ENCODE measurements at places on chromosomes 13 and 19.

- no peak for DNase-seq
These were observed 67.8 kb downstream of the SACS start for GRCh38 chr13:23365652-23366051.

DNA sequence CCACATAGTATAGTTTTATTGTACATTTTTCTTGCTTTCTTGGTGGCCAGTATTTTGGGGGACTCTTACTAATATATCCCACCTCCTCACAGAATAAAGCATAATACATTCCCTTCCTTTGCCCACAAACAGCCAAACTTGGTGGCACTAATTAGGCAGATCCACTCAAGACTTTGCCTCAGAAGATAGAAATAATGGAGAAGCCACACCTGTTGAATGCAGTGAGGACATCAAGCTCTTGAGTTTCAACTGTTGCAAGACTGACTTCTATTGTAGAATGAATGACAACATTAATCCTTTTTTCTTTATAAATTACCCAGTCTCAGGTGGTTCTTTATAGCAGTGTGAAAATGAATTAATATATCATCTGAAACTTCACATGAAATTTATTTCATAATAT is 1183.6 kb upstream of the ATXN8OS start:
- no peak for DNase-seq

DNA sequence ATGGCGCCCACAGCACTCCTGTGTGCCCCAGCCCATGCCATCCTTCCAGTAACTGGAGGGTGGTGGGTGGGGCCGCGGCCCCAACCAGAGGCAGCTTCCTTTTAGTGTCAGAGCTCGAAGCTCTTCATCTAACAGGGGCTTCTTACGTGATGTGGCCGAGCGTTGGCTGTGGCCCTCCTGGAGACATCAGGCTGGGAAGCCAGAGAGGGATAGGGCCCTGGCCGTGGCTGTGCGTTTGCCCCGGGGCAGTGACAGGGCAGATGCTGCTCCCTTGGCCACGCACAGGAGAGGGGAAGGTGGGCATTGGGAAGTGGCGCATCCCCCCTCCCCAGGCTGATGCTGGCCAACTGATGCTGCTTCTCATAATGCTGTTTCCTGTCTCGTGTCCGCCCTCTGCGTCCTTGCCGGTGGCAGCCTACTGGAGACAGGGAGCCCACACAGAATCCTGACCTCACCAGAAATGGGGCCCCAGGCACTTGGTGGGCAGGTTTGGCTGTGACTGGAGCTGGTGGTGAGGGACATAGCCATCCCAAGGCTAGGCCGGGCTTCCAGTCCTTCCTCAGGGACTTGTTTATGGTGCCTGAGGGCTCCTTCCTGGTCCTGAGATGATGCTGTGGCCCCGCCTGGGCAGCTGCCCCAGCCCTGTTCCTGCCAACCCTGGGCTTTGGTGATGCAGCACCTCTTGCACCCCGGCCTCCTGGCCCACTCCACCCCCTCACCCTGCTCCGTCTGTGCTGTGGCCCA is 34.3 kb downstream of the ATP4B start:
- DNase-seq = no peak

GRCh38 chr13:71359641-71360040 is 507.4 kb downstream of the DACH1 start:
- no peak for DNase-seq

DNA sequence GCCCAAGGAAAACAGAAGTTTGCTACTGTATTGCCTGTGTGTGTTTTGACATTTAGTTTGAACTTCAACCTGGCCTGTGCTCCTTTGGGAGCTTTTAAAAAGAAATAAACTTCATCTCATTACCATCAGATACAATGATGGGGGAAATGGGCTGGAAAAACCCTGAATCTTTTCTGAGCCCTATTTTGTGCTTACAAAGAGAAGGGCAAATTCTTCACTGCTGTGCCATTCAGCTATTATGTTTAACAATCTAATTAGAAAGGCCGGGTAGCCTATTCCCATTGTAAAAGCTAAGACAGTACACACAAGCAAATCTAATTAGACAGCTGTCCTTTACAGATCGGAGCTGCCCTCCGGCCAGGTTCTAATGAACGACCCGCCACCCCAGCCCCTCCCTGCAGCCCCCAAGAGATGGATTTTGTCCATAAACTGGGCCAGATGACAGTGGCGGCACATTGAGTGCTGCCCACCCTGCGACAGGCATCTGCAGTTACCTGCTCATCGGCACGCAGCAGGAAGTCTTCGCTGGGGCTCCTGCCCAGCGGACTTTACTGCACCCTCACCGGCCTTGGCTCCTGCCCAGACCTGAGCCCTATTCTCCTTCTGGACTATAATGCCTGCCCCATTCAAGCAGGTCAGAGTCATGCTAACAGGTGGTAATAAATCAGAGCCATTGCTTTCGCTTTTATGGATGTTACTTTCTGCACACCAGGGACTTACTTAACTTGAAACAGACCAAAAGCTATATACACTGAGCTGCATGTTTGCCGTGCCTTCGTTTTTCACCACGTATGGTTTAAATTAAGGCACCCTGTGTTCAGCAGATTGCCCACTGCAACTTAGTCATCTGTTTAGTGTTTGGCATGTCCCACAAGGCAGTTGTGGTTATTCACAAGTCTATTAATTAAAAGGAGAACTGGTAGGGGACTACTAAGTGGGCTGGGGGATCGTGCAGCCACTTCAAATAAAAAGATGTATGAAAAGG is 549.6 kb downstream of the FGF9 start:
- DNase-seq = no peak

GRCh38 chr19:10503002-10503789 is at the start of gene KEAP1:
Gene KEAP1 (minus strand): TSS chr19:10503356. CDS start chr19:10500033, 3,323 bp downstream.
- peak; percentile 51 for DNase-seq

GRCh38 chr13:113211774-113212173 is 2.4 kb downstream of the CUL4A start:
- DNase-seq = no peak

DNA sequence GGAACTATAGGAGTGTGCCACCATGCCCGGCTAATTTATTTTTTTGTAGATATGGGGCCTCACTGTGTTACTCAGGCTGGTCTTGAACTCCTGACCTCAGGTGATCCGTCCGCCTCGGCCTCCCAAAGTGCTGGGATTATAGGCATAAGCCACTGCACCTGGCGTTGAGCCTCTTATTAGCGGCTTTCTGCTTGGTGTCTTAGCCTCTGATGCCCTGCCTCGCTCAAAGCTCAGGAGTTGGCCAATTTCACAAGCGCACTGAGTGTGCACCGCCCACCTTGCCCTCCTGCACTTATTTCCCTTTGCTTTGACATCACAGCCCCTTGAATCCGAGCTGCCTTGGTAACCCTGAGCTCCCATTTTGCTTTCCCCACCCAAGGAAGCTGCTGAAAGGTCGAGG is 10.1 kb downstream of the YIPF2 start:
- no peak for DNase-seq

DNA sequence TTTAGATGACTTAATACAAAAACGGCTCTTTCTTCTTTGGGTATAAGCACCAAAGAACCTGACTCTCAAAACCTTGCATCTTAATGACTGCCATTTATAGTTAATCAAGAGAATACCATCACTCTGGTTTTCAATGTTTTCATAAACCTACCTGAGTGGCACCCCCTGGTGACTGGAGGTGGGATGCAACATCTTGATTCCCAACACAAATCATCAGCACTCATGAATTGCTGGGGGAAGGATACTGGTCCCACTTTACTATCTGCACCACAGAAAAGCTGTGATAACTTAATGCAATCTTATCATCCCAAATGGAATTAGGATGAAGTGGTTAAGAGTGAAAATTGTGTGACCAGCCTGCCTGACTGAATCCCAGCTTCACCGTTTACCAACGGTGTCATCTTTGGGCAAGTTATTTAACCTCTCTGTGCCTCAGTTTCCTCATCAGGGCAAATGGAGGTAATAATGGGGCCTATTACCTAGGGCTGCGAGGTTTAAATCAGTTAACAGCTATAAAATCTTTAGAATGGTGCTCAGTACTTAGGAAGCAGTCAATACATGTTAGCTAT is 366.4 kb downstream of the KLF12 start:
- no peak for DNase-seq

GRCh38 chr19:35641515-35642151 is at the start of gene ETV2:
Gene ETV2 (plus strand): TSS chr19:35641745. CDS start chr19:35642461, 716 bp downstream.
- no peak for DNase-seq

Data from NCI-H1105 treated with DMSO at 0.1 percent for 48 hours (cell line).